ENCODE measurements at places on chromosomes 1 and 21.

GRCh38 chr1:180930687-180931086 is 18.0 kb downstream of the KIAA1614 start:
- no peak for DNase-seq

GRCh38 chr1:190119683-190120082 is 358.0 kb downstream of the BRINP3 start:
- DNase-seq = no peak

DNA sequence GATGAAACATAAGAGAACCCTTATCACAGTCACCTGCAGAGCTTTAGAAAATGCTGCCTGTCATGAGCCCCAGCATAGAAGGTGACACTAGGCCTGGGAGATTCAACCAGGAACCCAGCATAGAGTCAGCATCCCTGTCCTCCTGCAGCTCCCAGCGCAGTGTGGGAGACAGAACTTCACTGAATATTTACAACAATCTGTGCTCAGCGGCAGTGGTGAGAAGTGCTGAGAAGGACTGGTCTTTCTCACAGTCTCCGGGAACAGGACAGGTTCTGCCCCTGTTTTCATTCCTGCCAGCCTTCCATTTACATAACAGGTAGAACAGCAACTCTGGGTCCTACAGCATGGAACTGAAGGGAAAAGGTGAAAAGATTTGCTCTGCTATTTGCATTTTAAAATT is 83.5 kb upstream of the GADD45A start:
- DNase-seq = no peak

DNA sequence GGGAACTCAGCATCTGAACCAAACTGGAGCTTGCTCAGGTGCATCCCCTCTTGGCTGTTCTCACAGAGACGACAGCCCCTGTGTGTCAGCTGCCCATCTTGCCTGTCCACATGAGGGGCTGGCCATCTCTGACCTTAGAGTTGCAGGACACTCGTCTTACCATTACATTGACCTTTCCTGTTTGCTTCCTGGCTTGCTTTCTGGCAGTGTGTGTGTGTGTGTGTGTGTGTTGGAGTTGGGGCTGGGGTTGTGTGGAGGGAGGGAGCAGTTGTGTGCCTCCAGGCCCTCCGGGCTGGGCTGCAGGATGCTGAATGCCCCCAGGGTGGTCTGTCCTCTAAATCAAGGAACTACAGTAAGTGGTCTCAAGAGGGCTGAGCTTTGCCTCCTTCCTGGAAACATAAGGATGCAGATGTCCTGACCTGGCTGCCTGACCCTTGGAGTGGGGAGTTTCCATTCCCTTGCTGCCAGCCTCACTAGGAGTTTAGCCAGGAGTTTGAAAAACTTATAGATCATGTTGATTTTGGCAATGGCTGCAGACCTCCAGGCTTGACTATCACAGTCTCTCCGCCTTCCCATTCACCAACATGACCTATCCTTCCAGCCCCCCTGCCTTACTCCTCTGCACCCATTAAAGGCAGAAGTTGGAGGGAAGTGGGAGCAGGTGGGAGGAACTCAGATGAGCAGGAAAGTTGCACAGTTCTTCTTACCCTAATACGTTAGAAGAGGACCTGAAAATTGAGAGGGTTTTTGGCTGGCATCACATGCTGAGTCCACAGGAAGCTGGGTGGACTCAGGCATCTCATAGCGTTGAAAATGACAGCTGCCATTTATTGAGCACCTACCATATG is 19.0 kb downstream of the RASSF5 start:
- no peak for DNase-seq

DNA sequence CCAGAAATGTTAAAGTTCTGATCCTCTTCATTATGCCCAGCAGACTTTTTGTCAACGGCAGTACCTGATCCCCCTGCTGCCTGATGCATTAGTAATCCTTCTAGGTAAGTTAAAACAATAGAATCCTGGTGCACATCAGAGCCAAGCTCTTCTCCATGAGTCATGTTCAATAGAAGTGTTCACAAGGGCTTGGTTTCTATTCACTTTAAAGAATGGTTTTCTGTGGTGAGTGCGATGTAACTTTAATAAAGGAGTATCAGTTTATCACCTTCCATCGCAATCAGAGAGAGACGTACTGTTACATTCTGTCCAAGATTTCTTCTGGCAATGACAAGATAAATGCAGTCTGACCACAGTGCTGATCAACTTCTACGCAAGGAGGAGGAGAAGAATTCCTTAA is 96.8 kb downstream of the NRIP1 start:
- DNase-seq = no peak

DNA sequence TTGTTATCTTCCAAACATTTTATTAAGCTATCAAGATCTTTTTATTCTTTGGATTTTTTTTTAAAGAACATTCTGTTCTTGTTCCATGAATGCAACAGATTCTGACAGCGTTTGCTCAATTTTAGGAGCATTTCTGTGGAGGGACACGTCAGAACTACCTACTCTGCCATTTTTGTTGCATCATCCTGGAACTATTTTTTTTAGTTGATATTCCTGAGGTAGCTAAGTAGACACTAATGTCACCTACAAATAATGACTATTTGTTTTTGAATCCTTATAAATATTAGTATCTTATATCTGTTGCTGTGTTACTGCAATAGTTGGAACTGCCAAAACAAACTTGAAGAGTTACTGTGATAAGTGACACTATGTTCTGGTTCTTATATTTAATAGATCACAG is 57.2 kb downstream of the DNAI4 start:
- no peak for DNase-seq

DNA sequence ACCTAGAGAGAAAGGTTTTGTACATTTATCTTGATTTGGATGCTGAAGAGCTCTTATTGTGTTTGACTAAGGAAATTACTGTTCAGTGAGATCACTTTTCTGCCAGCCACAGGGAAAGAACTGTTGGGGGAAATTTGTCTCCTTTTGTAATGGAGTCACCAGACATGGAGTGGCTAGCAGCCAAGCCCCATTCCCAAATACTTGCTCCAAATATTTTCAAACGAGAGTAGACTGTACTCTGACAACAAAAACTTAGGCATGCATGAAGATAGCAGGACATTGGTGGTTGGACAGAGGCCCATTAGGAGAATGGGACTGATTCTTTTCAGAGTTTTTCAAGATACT is 21.1 kb downstream of the IPO9 start:
- no peak for DNase-seq

DNA sequence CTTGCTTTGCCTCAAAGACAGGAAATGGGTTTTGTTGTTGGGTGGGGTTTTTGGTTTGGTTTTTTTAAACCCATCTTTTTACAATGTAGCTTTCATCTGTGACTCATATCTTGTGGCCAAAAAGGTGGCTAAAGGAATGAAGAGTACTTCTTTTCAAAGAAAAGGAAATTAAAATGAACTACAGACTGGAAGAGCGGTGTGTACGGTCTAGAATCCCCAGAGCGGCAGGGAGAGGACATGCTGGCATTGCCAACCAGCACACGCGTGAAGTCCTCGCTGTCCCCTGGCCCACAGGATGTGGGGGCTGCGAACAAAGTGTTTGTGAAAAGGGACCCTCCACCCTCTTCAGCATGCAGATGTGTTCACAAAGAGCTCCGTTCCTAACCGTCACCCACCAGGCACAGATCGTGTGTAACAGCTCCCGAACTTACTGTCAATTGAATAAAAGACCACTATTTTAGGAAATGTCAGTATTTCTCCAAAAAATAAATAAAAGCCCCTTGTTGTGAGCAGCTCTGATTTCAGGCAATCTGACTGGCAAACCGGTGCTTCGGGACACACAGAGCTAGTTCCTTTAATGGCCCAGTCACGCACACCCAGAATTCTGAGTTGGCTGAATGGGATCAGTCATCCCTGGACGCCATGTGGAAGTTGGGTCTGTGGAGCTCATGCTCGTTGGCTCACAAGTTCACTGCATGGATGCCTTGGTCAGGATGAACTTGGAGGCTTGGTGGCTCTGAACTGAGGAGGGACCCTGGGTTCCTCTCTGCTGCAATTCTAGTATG is 602.9 kb downstream of the NPHP4 start:
- no peak for DNase-seq

GRCh38 chr1:99737016-99737415 is 29.4 kb downstream of the FRRS1 start:
- no peak for DNase-seq

DNA sequence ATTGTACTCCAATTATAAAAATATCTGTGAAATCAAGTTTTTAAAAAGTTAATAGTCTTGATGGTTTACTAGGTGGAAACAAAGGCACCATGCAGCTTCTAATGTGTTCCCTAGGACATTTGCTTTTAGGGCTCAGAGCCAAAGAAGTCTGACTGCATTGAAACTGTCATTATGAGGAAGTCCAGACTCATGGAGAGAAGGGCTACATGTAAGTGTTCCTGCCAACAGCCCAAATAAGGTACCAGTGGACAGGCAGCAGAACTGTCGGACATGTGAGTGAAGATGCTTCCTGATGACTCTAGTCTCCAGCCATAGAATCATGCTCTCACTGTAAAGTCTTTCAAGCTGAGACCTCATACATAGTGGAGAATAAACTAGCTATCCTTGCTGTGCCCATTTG is 287.6 kb downstream of the AKT3 start:
- DNase-seq = no peak

- no peak for DNase-seq
These were observed 7.4 kb downstream of the ACAP3 start for GRCh38 chr1:1300352-1300739.

DNA sequence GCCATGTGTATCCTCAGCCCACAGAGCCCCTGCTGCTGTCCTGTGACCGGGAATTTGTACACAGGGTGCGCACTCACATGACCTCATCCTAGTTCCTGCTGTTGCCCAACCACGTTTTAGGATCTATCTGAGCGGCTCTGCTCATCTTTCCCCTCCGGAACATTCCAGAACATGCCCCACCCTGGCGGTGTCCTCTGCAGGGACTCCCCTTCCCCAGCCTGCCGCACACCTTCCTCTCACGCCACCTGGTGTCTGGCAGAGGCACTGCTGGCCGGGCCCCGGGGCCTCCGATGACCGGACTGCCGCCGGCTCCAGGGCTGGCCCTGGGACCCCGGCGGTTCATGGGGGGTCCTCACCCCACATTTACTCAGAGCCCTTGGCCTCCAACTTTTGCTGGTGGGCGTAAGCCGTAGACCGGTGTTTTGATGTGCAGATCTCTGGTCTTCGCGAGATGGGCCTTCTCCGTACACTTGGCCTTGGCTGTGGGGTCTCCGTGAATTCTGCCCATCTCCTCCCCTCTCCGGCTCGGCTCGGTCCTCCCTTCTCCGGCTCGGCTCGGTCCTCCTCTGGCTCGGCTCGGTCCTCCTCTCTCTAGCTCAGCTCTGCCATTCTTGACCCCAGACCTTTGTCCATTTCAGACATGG is 29.5 kb downstream of the ARHGEF16 start:
- DNase-seq = peak; percentile 29

DNA sequence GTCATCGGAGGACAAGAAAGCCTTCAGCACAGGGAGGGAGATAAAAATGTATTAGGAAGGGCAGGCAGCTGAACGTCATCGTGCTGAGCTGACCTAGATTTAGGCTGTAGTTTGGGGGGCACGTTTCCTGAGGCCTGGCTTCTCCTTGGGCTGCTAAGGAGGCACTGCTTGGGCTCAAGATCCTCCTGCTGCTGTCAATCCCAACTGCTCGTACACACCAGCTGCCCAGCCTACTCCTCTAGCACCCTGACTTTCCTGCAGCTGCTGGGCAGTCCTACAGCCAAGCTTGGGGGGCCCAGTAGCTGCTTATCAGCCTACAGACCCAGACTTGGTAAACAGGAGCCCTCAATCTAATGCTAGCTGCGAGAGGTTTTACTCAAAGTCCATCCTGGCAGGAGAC is 6.2 kb downstream of the TMEM35B start:
- DNase-seq = no peak
